Stomach (tissue), 19 donors: ENCODE measurements at places on chromosomes 1 and 21. TPM values are rescaled to one million over a fixed set of nuclear protein-coding genes. Genes with fewer than 3 reads are reported as not detected.
A peak's percentile ranks its signal among the peaks of the same experiment; 100 is the strongest.

SPATA21 gene
- not detected for total RNA-seq

MAB21L3 gene
- total RNA-seq = not detected

IGFN1 gene
- total RNA-seq = not detected

CBS gene
- 10.3 TPM for total RNA-seq

NR1I3 gene
- not detected for total RNA-seq

DNA sequence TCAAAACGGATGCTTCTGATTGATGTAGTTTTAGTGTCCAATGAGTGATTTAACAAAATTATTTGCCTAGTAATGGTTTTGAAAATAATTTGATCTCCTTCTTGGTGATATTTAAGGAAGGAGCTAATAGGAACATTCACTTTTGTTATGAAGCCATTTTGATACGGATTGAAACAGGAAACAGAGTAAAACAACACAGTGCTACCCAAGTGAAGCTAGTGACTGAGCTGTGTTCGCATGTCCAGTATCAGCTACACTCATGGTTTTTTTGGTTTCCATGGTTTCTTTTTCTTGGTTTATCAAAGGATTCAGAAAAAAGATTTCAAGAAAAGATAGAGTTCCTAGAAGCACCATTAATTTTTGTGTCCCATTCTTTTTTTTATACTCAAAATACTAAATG lies 40.1 kb upstream of the PLEKHO1 start:
- peak overlapping the region; percentile 43 for H3K27ac ChIP-seq
- H3K27me3 ChIP-seq = no peaks in the 10 kb centered on the region
- peak; percentile 8 for DNase-seq
- peaks cover 17% of the 10 kb centered on the region for H3K36me3 ChIP-seq
- no peaks in the 10 kb centered on the region for H3K4me1 ChIP-seq

DNA sequence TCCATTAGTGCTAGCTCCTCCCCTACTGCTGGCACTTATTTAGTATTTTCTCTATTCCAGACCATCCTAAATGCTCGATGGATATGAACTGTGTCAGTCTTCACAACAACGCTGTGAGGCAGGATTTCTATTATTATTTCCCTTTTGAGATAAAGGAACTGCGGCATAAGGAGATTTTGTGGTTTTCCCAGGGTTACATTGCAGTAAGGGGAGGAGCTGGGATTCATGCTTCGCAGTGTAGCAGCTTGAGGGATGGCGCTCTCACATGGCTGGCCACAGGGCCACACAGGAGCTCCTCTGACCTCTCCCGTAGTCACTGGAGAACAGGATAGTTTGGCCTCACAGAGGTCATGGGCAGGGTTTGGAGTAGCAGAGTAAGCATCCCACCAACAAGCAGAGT lies 116.9 kb downstream of the BEND5 start:
- no peaks in the 10 kb centered on the region for H3K36me3 ChIP-seq
- no peak for DNase-seq
- H3K27ac ChIP-seq = no peak overlapping the region
- H3K4me1 ChIP-seq = no peaks in the 10 kb centered on the region

GRCh38 chr1:97332716-97333115 lies 588.1 kb downstream of the DPYD start:
- no peak overlapping the region for H3K4me3 ChIP-seq
- H3K4me1 ChIP-seq = no peaks in the 10 kb centered on the region
- DNase-seq = no peak

DNA sequence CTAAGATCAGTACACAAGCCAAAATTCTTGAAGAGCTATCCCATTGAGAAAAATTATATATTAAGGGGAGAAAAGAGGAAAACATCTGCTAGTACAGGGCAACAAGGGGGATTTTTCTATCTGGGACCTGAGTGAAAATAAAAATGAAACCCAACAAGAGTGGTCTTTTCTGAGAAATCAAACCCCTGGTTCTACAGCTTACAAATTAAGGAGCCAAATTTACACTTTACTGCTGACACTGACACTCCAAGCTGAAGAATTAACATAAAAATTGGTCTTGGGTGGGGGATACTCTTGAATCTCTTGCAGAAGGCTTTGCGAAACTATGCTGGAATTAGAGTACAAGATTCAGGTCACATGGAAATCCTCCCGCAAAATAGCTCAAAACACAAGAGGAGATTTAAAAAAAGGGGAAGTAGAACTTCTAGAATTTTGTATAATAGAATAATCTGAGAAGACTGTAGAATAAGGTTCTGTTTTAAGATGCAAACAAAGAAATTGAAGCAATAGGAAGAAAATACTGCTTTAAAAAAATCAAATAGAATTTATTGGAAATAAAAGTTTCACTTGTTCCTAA lies 32.1 kb upstream of the HSPA13 start:
- no peaks in the 10 kb centered on the region for H3K36me3 ChIP-seq
- H3K27ac ChIP-seq = no peak overlapping the region
- no peaks in the 10 kb centered on the region for H3K4me1 ChIP-seq

GRCh38 chr1:7172804-7173203 lies 387.6 kb downstream of the CAMTA1 start:
- H3K27ac ChIP-seq = no peak overlapping the region
- H3K4me3 ChIP-seq = no peak overlapping the region
- no peak for DNase-seq
- no peaks in the 10 kb centered on the region for H3K27me3 ChIP-seq

GRCh38 chr1:230348386-230349019 lies 77.6 kb downstream of the PGBD5 start:
- H3K27me3 ChIP-seq = no peaks in the 10 kb centered on the region
- H3K4me3 ChIP-seq = no peak overlapping the region
- H3K4me1 ChIP-seq = no peaks in the 10 kb centered on the region

- no peaks in the 10 kb centered on the region for H3K36me3 ChIP-seq
- no peak for DNase-seq
- no peaks in the 10 kb centered on the region for H3K27me3 ChIP-seq
- H3K4me1 ChIP-seq = peaks cover 18% of the 10 kb centered on the region
- H3K27ac ChIP-seq = no peak overlapping the region
Observed at GRCh38 chr1:231214918-231215680, 25.9 kb upstream of the GNPAT start.

DNA sequence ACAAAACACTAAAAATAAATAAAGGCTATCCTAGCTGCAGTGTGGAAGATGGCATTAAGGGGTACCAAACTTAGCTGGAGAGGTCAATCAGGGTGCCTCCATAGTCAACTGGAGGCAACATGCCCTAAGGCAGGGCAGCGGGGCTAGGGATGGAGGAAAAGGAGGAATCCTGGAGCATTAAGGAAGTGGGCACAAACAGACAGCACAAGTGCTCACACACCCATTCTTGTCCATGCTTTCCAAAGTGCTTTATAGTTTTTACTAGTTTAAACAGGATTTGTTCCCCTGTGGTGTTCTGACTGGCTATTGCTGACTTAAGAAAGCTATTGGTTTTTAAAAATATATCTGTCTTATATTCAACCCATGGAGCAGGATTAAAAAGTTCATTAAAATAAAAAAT lies 33.3 kb downstream of the TCEANC2 start:
- no peak for DNase-seq
- H3K4me1 ChIP-seq = peaks cover 2% of the 10 kb centered on the region
- H3K36me3 ChIP-seq = no peaks in the 10 kb centered on the region

- H3K36me3 ChIP-seq = peaks cover 85% of the 10 kb centered on the region
- H3K4me3 ChIP-seq = no peak overlapping the region
- no peaks in the 10 kb centered on the region for H3K27me3 ChIP-seq
Observed at GRCh38 chr1:53799141-53799540, 39.0 kb downstream of the NDC1 start.

GRCh38 chr21:28734522-28735175 lies 258.0 kb downstream of the LTN1 start:
- no peak for DNase-seq
- H3K4me3 ChIP-seq = no peak overlapping the region
- H3K27ac ChIP-seq = no peak overlapping the region
- no peaks in the 10 kb centered on the region for H3K4me1 ChIP-seq
- no peaks in the 10 kb centered on the region for H3K36me3 ChIP-seq

GRCh38 chr1:59768792-59769735 lies 45.7 kb upstream of the HOOK1 start:
- H3K4me3 ChIP-seq = no peak overlapping the region
- no peaks in the 10 kb centered on the region for H3K36me3 ChIP-seq
- H3K4me1 ChIP-seq = peaks cover 19% of the 10 kb centered on the region
- H3K27ac ChIP-seq = peak overlapping the region; percentile 49

GRCh38 chr1:48684381-48684780 lies 92.3 kb downstream of the BEND5 start:
- H3K4me3 ChIP-seq = no peak overlapping the region
- no peaks in the 10 kb centered on the region for H3K27me3 ChIP-seq
- H3K27ac ChIP-seq = no peak overlapping the region
- no peaks in the 10 kb centered on the region for H3K4me1 ChIP-seq

GRCh38 chr1:158045639-158046038 lies 52.2 kb downstream of the KIRREL1 start:
- H3K4me3 ChIP-seq = no peak overlapping the region
- H3K27ac ChIP-seq = no peak overlapping the region
- H3K27me3 ChIP-seq = no peaks in the 10 kb centered on the region
- H3K36me3 ChIP-seq = no peaks in the 10 kb centered on the region

GRCh38 chr1:245337829-245338484 lies 183.2 kb downstream of the KIF26B start:
- DNase-seq = peak; percentile 48
- H3K27me3 ChIP-seq = no peaks in the 10 kb centered on the region
- peaks cover 4% of the 10 kb centered on the region for H3K4me1 ChIP-seq
- H3K36me3 ChIP-seq = no peaks in the 10 kb centered on the region
- H3K27ac ChIP-seq = peak overlapping the region; percentile 47

DNA sequence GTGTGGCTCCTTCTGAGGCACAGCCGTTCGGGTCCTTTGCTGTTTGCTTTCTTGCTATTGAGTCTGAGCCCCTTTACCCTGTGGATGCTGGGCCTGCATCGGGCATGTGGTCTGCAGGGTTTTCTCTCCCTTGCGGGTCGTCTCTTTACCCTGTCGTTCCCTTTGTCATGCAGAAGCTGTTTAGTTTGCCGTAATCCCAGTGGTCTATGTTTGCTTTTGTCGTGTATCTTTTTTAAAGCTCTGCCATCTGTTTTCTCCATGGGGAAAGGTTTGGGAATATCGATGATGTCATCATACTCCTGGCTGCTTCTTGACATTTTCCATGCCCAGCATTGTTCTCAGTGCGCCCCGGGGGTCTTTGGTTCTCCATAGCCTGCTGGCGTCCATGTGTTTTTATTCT lies 68.2 kb downstream of the AGPAT3 start:
- peaks cover 40% of the 10 kb centered on the region for H3K4me1 ChIP-seq
- no peaks in the 10 kb centered on the region for H3K27me3 ChIP-seq
- H3K36me3 ChIP-seq = peaks cover 22% of the 10 kb centered on the region
- DNase-seq = no peak

- H3K27me3 ChIP-seq = no peaks in the 10 kb centered on the region
- no peak overlapping the region for H3K27ac ChIP-seq
- no peak for DNase-seq
- H3K4me1 ChIP-seq = no peaks in the 10 kb centered on the region
- H3K36me3 ChIP-seq = no peaks in the 10 kb centered on the region
Observed at GRCh38 chr1:193448682-193449461, 262.5 kb upstream of the B3GALT2 start.

- no peaks in the 10 kb centered on the region for H3K27me3 ChIP-seq
- peaks cover 28% of the 10 kb centered on the region for H3K4me1 ChIP-seq
- H3K27ac ChIP-seq = peak overlapping the region; percentile 77
- peak; percentile 90 for DNase-seq
Observed at GRCh38 chr1:181152892-181153633, 64.6 kb downstream of the IER5 start.
